ENCODE measurements at places on chromosomes 4 and X. TPM values are rescaled to one million over a fixed set of nuclear protein-coding genes. Genes with fewer than 3 reads are reported as not detected.

The TCEAL2 gene
- not detected for total RNA-seq

The RNF212 gene
- 0.52 TPM for total RNA-seq

The SH3TC1 gene
- total RNA-seq: 27.2 TPM

The XG gene
- not detected for total RNA-seq

The TMEM47 gene
- total RNA-seq: 209 TPM

The FRAS1 gene
- total RNA-seq: 4.2 TPM

The C4orf50 gene
- not detected for total RNA-seq

The UGT2A2 gene
- total RNA-seq: not detected

The GAGE13 gene
- not detected for total RNA-seq

The H2BW2 gene
- not detected for total RNA-seq

The HOPX gene
- 1.2 TPM for total RNA-seq

The SH3D19 gene
- 9.4 TPM for total RNA-seq

The MYOZ2 gene
- 0.05 TPM for total RNA-seq

DNA sequence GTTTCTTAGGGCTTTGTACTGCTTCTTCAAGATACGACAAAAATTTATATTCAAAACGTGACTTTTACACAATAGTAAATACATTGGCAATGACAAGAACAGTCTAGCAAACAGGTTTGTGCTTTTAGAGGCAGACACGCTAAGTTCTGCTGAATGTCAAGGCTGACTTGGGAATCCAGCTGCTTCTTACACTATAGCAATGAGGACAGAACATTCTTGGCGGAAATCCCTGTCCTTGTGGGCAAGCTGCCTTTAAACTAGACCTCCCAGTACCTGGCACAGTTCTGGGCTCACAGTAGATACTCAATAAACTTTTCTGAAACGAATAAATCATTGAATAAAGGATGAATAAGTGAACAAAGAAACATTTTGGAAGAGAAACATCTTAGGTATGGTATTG lies 148.2 kb downstream of the RASL11B start:
- DNase-seq: peak; percentile 23

DNA sequence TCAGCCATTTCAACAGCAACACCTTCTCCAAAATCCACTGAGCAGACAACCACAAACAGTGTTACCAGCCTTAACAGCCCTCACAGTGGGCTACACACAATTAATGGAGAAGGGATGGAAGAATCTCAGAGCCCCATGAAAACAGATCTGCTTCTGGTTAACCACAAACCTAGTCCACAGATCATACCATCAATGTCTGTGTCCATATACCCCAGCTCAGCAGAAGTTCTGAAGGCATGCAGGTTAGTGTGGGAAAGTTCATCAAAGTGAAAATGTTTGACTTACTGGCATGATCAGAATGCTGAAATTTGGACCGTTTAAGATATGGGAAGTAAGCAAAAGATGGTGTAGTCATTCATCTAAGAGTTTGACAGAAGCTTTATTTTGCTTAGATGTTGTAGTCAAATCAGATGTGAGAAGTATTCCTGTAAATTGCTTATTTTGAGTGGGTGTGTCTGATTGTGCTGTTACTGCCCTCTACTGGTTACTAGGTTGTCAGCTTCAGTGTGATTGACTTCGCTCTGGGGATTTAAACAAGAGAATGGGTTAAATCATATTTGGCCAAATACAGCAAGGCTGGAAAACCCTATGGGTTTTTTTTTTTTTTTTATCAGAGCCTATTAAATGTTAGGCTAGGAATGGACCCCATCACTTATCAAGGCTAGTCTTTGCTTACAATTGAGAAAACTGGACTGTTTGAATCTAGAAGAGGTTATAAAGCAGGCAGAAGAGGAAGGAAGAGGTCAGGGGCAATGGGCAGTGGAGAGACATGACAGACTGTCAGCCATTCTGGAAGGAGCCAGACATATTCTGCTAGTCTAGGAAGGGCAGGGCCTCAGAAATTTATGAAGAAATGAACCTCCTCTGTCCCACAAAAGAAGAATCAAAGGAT lies 130.3 kb downstream of the DIPK2B start:
- DNase-seq: peak; percentile 55

GRCh38 chrX:47078129-47079043 lies at the start of gene RGN:
Gene RGN (plus strand): TSS chrX:47078443. CDS start chrX:47081145, 2,702 bp downstream.
- no peak for DNase-seq

- peak; percentile 79 for DNase-seq
Measured at GRCh38 chr4:73662709-73663546, 42.7 kb upstream of the RASSF6 start.

- DNase-seq: peak; percentile 0
Measured at GRCh38 chrX:5084279-5084678, 1144.4 kb downstream of the NLGN4X start.

DNA sequence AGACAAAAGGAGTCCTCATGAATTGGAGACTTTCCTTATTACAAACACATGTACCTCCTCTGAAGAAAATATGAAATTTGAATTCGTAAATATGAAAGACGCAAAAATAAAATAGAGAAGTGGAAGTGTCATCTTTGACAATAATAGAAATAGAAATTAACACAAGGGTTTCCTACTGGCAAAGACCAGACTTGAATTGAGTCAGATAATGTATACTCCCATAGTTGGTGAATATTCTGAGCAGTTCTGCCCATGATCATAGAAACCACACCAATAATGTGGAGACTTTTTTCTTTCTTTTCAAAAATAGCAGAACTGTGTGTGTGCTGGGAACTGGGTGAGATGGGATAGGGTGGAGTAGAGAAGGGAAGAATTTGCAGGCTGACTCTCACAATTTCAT lies 277.7 kb upstream of the TET2 start:
- no peak for DNase-seq

DNA sequence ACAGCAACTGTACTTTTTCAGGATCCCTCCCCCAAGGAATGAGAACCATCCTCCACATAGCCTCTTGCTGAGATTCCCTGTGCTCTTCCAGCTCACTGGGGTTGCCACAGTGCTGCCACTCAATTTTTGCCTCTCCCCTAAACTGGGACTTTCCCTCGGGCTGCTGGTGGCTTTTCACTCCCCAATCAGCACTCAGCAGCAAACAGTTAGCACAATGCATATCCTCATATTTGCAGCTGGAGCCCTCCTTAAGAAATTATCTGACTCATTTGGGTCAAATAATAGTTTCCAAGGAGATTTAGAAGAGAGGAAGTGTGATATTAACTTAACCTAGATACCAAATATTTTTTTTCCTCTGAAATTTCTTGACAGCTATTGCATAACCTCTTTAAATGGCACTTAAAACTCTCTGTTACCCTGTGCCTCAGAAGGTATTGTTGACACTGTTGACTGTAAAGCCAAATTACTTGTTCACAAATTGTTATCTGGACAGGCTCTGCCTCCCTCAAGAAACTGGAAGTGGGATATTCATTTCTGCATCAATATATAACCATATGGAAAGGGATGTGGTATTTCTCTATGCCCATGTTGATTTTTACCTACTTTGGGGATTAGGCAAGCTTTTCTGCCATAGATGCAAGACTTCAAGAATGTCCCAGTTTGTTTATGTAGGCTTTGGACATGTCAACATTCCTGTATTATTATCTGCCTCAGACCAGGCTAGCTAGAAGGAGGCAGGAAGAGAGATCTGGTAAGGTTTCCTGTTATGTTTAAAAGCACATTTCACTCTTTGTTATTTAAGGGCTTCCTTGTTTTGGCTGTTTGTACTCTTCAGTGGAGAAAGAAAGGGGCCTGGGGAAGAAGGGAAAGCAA lies 58.0 kb downstream of the SEPTIN11 start:
- peak; percentile 77 for DNase-seq

DNA sequence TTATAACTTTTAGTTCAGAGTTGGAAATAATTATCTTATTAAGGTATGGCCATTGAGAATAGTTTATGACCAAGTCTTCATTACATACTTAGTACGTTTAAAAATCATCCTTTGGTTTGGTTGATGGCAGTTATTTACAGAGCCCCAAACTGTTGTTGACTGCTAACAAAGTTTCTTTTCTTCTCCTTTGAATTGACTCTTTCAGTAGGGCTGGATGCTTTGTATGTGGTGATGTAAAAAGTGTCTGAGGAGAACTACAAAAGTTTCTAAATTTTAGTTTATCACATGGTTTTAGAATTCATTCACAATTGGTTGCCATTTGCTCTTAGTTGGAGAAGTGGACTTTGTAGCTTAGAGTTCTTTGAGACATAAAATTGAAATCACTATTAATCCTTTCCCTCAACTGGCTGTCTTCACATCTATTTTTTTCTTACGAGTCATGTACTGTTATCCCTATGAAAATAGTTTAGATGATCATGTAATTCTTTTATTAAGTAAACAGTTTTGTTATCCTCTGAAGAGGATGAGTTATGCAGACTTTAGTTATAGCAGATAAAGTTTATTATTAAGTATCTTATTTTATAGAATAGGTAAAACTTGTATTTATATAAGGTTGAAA lies 14.8 kb downstream of the PTPN13 start:
- no peak for DNase-seq

- DNase-seq: no peak
Measured at GRCh38 chrX:24277405-24277804, 36.5 kb downstream of the SUPT20HL2 start.

DNA sequence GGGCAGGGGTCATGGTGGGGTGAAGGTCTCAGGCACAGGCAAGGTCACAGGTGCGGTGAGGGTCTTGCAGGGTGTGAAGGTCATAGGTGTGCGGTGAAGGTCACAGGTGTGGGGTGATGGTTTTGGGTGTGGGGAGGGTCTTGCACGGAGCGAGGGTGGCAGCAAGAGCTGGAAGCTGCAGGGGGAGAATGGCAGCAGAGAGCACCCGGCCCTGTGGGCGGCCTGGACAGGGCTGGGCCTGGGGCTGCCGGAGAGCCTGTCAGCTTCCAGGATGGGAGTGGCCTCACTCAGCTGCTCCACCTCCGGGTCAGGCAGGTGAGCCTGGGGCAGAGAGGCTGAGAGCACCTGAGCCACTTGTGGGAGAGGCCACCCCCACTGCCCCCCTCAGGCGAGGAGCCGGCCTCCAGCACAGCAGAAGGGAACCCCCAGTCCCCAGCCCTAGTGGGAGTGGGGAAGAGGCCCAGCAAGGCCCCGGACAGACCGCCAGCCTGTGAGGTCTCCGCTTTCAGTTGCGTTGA lies 1.5 kb downstream of the MSANTD1 start:
- DNase-seq: no peak

DNA sequence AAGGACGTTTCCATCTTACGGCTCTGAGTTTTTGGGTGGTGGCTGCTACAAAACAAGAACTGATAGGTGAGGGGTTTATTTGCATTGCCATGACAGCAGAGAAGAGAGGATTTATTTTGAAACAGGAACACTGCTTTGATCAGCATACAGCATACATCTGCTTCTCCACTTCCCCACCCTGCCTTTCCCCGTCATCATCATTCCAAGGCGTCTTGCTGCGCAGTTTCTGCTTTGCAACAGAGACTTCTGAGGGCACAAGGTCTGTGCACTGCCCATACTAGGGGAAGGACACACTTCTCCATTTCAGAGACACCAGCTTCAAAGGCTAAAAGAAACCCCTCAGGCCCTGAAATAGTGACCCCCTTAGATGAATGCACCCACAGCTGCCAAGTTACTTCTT lies 19.1 kb downstream of the STARD8 start:
- no peak for DNase-seq

GRCh38 chr4:166491635-166492034 lies 618.6 kb downstream of the TLL1 start:
- no peak for DNase-seq

DNA sequence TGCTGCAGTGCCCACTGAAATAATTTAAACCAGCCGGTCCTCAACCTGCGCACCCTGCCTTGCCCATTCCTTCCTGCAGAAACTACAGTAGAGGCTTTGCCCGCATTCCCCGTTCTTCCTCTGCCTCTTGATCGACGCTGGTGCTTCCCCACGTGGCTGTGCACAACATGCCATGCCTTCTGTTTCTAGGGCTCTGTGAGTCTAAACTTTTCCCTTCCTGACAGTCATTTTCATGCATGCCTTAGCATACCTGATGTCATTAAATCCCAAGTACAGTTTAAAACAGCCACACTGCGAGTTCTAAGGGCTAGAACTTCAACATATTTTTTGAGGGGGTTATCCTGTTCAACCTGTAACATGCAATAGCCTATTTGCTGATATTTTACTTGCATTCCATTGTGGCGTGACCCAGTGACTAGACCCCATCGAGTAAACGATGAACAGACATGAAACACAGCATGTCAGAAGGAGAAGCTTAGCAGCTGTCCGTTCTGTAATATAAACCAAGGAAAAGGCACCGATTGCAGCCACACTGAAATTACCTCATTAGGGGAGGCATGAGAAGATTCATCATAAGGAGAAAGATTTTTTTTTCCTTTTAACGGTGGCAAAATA lies 232.5 kb downstream of the ARHGAP10 start:
- no peak for DNase-seq

DNA sequence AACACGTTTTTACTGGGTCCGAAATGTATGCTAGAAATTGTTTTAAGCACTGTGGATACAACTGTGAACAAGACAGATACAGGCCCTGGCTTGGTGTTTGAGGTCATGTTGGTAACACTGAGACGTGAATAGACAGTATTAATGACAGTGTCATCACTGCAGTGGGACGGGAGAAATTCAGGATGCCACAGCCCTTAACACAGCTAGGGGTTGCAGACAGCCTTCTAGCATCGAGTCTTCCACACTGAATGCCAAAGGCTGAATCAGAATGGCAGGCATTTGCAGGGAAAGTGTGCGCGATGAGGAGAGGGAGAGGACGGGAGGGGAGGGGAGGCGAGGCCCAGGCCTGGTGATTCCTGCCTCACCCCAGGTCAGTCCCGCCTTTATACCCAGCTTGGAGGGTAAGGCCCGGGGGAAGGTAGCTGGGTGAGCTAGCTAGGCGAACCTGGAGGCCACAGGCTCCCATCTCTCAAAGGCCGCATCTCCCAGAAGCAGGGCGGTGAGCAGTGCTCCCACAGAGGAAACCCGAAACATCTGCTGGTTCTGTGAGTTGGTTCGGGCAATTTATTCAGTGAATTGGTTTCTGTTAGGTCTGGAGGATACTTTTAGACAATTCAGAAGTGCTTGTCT lies 44.1 kb upstream of the CLDN24 start:
- no peak for DNase-seq
